Cortex of kidney (tissue), 1 donor: ENCODE measurements at places on chromosomes 3 and 15.

DNA sequence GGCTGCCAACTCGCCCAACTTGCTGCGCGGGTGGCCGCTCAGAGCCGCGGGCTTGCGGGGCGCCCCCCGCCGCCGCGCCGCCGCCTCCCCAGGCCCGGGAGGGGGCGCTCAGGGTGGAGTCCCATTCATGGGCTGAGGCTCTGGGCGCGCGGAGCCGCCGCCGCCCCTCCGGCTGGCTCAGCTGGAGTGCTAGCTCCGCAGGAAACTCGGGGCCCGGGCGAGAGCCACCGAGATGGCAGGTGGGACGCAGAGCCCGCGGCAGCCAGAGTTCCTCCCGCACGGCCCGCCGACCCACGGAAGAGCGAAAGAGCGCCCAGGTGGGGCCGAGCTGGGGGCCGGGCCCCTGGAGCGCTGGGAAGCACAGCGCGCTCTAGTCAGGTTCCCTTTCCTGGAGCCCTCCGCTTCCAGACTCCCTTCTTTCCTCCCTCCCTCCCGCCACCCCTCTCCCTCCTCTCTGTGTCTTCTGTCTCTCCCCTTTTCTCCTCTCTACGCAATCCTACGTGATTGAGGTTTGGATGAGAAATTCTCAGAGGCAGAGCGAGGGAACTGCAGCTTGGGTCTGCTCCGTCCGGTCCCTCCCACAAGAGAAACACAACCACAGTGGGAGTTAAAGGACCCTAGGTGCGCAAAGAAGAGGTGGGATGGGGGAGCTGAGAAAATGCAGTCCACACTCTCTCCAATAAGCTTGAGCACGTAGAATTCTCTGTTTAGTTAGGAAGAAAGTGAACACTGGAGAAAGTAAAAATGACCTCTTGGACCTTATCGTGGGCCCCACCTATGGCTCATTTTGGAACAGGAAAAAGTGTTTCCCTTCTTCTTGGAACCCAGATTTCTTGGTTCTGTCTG is 317.3 kb downstream of the FGF12 start:
- DNase-seq = no peak

DNA sequence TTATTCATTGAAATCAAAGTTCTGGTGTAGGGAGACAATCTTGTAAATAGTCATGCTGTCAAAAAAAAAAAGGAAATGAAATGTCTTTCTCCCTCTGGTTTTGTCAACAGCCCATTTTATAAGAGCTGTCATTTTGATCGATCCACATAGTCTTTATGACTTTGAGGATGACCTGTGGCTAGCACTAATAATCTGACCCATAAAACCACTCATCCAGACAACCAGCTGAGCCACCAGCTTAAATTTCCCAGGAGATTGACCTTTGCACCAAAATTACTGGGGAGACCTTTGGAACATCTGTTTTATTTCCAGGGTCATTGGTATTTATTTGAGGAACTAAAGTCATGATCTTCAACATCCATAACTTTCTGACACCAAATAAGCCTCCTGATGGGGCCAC is 98.5 kb upstream of the MME start:
- DNase-seq = no peak

DNA sequence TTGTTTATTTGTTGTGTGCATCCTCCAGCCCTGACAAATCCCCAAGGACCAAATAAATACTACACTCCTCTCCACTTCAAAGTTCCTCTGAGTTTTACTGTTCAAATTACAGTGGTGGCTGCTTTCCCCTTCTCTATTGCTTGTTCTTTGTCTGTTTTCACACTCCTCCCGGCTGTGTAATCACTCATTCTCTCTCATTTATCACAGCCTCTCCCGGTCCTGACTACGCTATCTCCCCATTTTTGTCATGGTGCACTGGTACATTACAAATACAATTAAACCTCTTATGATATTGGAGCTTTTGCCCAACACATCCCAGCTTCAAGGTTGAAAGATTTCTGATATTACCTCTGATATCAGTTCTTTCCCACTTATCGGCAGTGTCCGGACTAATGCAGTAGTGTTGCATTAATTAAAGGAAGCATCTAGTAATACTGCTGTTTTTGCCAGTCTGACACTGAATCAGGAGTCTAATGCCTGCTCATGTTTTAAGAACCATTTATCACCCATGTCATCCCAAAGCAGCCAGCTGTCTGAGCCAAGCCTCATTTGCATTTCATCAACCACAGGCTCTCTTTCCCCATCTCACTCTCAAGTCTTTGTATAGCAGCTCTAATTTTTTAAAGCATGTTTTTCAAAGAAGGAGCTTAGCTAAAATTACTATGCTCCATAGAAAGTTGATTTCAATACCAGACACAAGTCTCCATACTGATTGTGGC is 740.5 kb downstream of the ROBO2 start:
- no peak for DNase-seq

DNA sequence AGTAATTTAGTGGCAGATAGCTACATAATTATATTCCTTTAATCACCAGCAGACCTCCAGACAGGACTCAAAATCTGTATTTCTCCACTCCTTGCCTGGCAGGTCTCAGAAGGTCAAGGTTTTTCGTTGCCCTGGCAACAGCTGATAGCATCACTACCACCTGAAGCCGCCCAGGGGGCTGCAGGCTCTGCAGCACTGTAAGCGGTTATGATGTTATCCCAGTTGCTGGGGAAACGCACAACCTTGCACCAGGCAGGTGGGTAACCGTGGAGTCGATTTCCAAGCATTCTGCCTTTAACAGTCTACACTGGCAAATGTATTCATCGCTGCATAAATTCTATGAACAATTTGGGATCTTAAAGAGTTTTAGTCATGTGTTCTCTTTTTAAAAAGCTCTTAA is 756.3 kb downstream of the NTRK3 start:
- no peak for DNase-seq

DNA sequence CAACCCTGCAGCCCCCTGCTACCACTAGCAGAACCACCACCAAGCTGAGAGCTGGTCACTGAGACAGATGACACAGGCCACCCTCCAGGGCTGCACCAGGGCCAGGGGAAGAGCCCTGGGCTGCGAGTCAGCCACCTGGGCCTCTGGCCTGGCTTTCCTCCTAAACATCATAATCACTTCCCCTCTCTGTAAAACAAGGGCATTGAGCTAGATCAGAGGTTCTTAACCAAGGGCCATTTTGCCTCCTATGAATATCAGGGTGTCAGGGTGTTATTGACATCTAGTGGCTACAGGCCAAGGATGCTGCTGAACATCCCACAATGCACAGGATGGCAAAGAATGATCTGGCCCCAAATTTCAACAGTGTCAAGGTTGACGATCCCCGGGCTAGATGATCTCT is 25.2 kb downstream of the TLE3 start:
- DNase-seq = no peak

DNA sequence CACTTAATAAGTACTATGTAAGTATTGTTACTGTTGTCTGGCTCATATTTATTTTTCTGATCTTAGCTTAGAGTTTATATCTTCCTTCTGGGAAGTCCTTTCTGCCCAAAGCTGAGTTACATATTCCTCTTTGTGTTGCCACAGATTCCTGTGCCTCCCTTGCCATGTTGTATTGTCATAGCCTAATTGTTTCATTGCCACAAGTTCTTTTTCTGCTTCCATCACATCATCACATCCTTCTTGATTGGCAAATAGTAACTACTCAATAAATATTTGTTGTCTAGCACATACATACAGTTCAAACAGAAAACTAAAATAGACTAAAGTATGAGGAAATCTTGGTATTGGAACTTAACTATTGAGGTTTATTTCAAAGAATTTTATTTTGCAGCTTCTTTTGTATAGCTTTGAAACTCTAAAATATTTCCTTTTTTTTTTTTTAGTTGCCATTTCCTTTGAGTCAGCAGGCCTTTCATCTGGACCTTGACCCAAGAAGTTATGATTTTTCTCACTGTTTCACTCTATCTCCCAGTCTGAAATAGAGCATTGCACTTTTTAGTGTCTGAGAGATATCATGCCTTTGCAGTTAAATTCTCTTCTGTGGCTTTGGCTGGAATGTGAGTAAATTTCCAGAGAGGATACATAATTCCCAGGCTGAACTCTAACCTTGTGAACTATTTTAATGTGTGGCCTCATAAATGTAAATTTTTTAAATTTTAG is 98.2 kb downstream of the ZNF609 start:
- DNase-seq = no peak

DNA sequence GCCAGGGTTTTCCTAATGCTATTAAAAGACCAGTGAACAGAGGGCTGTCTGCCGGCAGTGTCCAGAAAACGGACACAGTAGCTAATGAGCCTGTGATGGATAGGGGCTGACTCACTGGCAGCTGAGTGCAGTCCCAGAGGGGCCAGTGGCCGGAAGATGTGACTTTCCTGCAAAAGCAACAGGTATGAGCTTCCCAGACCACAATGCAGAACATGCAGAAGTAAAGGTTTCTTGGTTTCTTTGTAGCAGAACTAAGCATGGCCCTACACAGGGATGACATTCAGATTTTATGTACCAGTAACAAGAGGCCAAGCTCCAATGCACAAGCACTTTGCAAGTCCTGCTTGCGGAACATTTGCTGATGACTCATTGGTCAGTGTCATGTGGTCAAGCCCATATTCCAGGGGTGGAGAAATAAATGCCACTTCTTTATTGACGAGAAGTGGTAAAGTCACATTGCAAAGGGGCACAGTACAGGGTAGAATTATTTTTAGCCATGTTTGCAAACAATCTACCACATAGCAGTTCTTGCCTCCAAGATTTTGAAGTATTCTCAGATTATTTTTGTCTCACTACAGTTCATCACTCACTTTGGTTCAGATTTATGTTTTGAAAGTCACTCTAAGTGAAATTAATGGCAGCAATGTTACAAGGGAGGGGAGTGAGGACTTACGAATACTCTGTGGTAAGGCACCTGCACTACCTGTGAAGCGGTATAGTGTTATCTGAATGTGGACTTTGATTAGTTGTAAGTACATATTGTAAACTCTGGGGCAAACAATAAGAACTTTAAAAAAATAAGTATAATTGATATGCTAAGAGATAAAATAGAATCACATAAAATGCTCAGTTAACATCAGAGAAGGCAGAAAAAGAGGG is 263.3 kb downstream of the ABHD5 start:
- DNase-seq = no peak

- no peak for DNase-seq
Measured at GRCh38 chr3:138184994-138185393, 2.1 kb upstream of the ARMC8 start.

DNA sequence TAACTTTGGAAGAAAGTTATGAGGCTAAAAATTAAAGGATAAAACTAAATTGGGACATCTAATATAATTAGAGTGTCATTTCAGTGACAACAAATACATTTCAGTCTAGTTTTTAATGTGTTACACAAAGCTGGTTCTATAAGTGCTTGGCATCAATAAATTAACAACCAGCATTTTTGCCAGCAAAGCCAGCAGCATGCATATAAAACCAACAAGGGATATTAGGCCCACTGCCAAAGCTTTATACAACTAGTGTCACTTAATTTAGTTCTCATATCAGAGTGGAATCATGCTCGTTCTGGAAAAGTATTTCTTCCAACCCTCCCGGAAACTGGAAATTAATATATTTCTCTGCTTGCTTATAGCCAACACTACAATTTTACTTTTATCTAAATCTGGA is 88.8 kb downstream of the THBS1 start:
- DNase-seq = no peak

DNA sequence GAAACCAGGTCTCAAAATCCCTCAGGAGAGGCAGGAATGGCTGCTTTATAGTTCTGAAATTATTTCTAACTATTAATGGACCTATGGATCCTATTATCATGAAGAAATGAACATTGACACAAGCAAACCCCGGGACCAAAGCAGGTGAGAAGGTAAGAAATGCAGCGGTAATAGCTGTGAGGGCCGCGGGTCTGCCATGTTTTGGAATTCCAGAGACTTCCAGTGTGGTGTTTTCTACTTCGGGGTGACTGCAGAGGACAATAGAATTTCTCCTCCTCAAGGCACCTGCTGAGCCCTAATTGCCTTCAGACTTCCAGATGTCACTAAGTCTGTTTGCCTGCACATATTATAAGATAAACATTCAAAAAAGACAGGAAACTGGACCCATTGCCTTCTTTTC is 437.4 kb downstream of the GABRG3 start:
- DNase-seq = no peak

DNA sequence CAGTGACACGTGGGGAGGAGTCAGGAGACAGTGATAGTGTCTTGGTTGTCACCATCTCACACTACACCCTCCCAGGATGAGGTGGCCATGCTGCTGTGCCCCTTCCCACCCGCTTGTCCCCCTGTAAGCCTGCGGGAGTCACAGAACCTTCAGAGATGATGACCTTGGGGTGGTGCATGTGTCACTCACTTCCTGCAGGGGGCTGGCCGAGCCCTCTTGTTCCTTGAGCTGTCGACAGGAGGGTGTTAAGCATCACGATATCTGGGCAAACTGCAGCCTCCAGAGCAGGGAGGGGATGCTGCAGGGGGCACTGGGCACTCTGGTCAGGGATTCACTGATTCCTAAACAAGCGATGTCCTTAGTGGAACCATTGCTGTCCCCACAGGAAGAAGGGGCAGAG is 27.7 kb downstream of the FAH start:
- no peak for DNase-seq

DNA sequence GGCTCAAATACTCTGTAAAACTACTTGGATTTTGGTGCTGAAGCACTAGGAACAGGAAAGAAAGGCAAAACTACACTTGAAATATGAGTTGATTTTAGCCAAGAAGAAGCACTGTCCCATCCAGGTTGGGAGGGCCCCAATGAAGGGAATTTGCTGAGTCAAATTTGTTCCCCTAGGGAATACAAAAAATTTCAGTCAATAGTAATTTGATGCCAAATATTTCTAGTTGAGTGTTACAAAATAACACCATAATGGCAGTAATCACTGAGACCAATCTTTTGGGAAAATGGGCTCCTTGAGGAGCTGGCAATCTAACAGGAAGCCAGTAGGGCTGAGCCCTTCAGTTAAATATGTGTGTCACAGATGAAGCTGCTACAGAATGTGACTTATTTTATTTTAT is 896.9 kb downstream of the DIPK2A start:
- DNase-seq = no peak

GRCh38 chr15:99387421-99388168 is 136.3 kb downstream of the LRRC28 start:
- DNase-seq = no peak

DNA sequence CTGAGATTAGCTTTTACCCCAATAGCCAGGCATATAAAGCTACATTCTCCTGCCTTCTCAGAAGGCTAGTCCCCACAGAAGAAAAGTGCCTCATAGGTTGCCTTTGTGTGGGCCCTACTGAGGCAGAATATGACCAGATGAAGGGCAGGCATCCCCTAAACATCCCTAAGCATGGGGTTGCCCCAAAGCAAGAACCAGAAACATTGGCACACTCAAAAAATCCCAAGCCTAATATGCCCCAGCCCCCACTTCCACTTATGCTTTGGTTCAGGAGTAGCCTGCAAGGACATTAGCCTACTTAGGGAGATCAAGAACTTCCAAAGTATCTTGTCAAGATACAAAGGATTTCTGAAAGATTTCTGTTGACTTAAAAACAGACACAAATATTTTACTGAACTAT is 29.7 kb downstream of the WHAMM start:
- no peak for DNase-seq
